Stimulated activated CD8-positive, alpha-beta memory T cell treated with anti-CD3 and anti-CD28 coated beads, Interleukin-15, amount 100 ng/mL, for 24 hours (primary cell): ENCODE measurements at places on chromosomes 1 and 21.

- no peak for DNase-seq
These were observed 46.4 kb downstream of the COL6A1 start for GRCh38 chr21:46027851-46028493.

DNA sequence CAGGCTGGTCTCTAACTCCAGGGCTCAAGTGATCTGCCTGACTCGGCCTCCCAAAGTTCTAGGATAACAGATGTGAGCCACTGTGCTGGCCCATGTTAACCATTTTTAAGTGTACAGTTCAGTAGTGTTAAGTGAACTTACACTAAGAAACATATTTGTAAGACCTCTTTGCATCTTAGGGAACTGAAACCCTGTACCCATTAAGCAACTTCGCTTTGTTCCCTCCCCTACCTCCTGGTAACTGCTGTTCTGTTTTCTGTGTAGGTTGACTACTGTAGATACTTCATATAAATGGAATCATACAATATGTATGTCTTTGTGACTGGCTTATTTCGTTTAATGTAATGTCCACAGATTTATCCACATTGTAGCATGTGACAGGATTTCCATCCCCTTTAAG is 11.0 kb downstream of the NUDC start:
- no peak for DNase-seq

GRCh38 chr1:228228601-228229074 is 20.8 kb downstream of the OBSCN start:
- DNase-seq = no peak

- DNase-seq = no peak
These were observed 9.6 kb downstream of the CAPN2 start for GRCh38 chr1:223721658-223722607.

GRCh38 chr1:81129366-81129765 is 671.4 kb upstream of the ADGRL2 start:
- no peak for DNase-seq

DNA sequence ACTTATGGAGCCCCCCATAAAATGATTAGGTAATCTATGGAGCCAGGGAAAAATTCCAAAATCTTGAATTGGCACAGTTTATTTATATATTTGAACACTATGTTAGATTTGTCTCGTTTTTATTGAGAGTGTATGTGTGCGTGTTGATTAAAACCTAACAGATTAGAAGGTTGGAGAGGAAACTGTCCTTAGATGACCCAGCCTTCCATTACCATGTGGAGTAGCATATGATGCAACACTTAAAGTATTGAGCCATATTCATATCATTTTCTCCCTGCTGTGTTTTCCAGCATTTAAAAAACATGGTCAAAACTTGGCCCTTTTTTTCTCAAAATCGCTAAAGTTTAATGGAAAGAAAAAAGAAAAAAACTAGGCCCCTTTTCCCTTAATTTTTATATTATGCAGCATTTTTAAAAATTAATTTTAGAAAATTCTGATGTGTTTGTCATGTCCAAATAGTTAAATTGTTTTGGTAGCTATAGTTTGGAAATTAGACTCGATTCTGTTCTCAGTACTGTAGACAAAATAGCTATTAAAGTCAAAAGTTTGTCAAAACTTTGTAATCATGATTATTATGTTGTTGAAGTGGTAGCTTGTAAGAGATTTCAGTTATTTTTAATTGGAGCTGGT is 2.3 kb downstream of the LRRC8D start:
- DNase-seq = no peak
